RPMI7951 (cell line): ENCODE measurements at places on chromosomes 16 and 17. TPM values are rescaled to one million over a fixed set of nuclear protein-coding genes. Genes with fewer than 3 reads are reported as not detected.

Gene CCL16
- not detected in 2 replicates for total RNA-seq

- no peak for DNase-seq
These were observed 469.9 kb downstream of the MAF start for GRCh38 chr16:79130616-79131015.

Gene FSCN2
- not detected in 2 replicates for total RNA-seq

Gene SLC5A11
- total RNA-seq, result not detected in 2 replicates

- no peak for DNase-seq
These were observed 123.9 kb downstream of the RPTOR start for GRCh38 chr17:80668375-80669148.

Gene TMEM186
- 6.5 and 8.4 TPM in 2 replicates for total RNA-seq

DNA sequence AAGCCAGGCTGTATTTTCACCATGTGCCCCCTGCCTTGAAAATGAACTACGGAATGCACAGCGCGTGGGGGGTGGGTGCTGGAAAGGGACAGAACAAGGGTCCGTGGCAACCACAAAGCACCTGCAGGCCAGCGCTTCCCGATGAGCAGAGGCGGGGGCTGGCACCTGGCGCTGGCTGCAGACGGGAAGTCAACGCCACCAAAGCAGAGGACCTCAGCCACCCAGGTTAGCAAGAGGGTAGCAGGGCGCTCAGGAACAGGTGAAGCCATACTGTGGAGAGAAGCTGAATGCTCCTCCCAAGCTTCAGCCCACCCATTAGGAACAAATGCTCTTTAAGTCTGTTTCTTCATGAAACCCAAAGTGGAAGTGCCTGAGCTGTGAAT lies 64.7 kb downstream of the KLHDC4 start:
- no peak for DNase-seq

GRCh38 chr16:81012974-81013373 lies 6.0 kb downstream of the CENPN start:
- DNase-seq, result no peak
